ENCODE measurements at places on chromosomes 16 and 17. TPM values are rescaled to one million over a fixed set of nuclear protein-coding genes. Genes with fewer than 3 reads are reported as not detected.

DNA sequence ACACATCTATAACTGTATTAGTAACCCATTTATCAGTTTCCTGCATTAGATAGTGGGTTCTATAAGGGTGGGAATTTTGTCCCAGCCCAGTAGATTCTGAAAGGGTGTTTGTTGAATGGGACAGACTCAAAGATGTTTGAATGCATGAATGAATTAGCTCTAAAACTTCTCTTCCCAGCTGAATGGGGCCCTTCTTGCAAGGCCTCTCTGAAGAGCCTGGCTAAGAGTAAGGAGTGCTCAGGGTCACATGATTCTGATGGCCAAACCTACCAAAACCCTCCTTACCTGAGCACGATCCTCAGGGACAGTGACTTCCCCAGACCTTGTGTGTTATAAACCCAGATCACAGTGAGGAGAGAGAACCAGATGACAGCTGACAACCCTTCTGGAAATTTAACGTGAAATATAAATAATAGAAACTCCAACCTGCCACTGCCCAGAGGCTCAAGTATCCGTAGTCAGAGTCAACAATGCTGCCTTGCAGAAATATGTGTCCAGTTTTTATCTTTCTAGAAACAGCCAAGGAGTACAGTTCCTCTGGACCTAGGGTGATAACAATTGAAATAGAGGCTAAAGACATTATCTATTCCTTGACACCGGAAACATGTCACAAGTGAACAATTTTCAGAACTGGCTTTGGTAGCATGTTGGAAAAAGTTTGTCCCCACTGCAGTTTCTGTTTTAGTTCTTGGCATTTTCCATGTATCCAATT is 268.9 kb upstream of the MAF start:
- DNase-seq: no peak

- no peak for DNase-seq
Observed at GRCh38 chr17:41865596-41865893, 322 bp upstream of the KLHL11 start.

The ABCC6 gene
- polyA plus RNA-seq: 8.3 TPM

DNA sequence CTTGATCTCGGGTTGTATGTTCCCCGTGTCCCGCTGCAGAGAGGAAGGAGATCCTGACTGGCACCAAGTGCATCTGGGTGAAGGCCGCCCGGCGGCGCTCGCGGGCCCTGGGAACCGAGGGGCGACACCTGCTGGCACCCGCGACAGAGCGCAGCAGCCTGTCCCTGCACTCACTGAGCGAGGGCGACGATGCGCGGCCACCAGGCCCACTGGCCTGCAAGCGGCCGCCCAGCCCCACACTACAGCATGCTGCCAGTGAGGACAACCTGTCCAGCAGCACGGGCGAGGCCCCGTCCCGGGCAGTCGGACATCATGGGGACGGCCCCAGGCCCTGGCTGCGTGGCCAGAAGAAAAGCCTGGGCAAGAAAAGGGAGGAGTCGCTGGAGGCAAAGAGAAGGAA is 7.5 kb downstream of the BTBD17 start:
- no peak for DNase-seq

The FBXL19 gene
- 16.5 TPM for polyA plus RNA-seq
